Left colon (tissue), 2 donors: ENCODE measurements at places on chromosomes 2 and 18.

GRCh38 chr2:88196490-88197087 is 26.4 kb downstream of the THNSL2 start:
- DNase-seq, result no peak

- DNase-seq, result no peak
Observed at GRCh38 chr2:113116100-113116958, 11.1 kb upstream of the IL1RN start.

- no peak for DNase-seq
Observed at GRCh38 chr2:122307763-122308162, 552.3 kb downstream of the TSN start.

DNA sequence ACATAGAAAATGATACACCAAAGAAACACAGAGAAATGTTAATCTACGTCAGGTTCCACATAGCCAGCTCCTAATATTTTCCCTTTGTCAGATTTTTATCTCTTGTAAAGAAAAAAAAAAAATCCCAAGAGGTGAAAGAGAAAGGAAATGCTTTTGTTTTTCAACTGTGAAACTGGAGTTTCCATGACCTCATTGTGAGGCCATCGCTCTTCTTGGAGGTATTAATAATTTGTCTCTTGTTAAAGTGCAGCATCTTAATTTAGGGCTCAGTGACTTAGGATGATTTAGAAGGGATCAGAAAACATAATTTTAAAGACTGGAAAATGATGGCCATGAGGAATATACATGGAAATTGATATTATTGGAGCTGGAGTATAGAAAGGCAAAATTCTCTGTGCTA is 21.7 kb downstream of the ARHGAP28 start:
- no peak for DNase-seq

DNA sequence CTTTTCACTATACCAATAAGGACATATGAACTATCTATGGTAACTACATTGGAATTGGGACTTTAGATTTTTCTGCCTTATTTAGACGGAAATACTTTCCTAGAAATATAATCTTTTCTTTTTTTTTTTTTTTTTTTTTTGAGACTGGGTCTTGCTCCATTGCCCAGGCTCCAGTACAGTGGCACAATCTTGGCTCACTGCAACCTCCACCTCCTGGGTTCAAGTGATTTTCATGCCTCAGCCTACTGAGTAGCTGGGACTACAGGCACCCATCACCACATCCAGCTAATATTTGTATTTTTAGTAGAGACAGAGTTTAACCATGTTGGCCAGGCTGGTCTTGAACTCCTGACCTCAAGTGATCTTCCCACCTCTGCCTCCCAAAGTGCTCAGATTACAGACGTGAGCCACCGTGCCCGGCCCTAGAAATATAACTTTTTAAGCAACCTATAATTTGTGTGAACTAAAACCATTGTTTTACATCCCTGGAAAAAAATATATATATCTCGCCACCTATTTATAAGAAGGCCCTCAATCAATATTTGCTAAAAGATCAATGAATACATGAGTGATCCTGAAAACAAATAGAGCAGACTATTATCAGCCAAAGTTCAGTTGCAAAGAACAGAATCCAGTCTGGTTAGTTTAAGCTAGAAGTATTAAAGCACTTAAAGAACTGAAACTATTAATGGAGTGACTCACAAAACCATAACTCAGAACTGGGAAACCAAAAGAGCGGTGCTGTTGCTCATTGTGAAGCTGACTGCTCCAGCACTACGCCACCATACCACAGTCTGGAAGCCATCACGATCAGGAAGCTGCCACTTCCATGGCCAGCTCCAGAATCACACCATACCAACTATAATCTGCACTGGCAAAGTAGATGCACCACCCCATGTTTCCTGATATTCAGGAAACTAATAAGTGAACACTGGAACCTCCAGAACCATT is 8.4 kb upstream of the HNRNPLL start:
- DNase-seq, result no peak

GRCh38 chr18:77334876-77335275 is 85.2 kb downstream of the GALR1 start:
- DNase-seq, result no peak

GRCh38 chr2:162219426-162219825 is 23.8 kb downstream of the FAP start:
- DNase-seq, result no peak

- DNase-seq, result no peak
Observed at GRCh38 chr2:64466478-64467085, 12.6 kb downstream of the LGALSL start.

- DNase-seq, result no peak
Observed at GRCh38 chr2:126645211-126645618, 10.7 kb upstream of the GYPC start.

DNA sequence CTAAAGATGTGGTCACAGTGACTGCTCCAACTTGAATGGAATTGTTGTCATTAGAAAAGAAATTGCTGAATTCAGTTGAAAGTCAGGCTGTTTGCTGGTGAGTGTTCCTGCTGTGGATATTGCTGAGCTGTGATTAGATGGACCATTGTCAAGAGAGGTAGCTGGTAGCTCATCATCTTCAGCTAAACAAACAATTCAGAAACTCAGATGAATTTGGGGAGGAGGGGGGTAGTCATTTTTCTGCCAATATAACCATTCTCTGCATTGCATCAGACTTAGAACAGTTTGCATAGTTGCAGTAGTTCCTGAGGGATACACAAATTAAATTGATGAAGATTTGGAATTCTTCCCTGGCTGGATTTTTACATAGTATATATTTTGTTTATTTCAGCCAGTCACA is 108.3 kb downstream of the MTCL1 start:
- DNase-seq, result no peak
